Adipocyte (in vitro differentiated cells): ENCODE measurements at places on chromosomes 12 and 14.

GRCh38 chr12:74889563-74890236, 319.9 kb downstream of the KCNC2 start:
- peak; percentile 16 for DNase-seq

DNA sequence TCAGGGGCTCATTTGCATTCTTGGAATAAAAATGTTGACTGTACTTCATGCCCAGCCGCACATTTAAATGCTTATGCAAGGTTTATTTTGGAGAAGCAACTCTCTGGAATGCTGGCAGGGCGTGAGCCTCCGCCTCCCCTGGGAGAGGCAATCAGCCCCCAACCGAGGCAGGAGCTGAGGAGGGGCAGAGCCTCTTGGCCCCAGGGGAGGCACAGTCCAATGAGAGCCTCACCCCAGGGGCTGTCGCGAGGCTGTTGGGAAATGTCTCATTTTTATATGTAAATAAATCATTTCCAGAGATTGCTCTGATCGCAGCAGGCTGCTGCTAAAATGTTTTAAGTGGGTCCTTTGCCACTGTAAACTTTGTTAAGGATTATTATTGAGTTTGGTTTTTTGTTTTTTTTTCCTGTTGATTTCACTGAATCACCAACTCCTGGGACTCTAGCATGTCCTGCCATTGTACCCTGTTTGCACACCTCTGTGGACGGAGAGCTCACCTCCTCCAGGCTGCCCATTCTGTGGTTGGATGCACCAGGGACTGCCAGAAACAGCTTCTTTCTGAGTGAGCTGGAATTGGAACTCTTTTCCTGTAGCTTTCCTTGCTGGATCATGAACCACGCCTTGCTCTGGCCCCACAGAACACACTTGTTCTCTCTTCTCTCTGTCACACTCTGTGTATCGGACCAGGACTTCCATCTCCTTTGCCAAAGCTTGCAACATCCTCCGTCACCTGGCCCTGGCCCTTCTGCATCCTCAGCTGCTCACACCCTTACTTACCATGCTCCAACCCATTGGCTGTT, 46.9 kb upstream of the FAM181A start:
- peak; percentile 81 for DNase-seq

- no peak for DNase-seq
Observed at GRCh38 chr14:78075033-78075432, 95.1 kb upstream of the NRXN3 start.

GRCh38 chr14:74963178-74963704, 7.8 kb upstream of the PGF start:
- DNase-seq = no peak

GRCh38 chr12:12704593-12705230, 8.7 kb upstream of the GPR19 start:
- DNase-seq = peak; percentile 95

- no peak for DNase-seq
Observed at GRCh38 chr12:28369483-28369882, 179.2 kb downstream of the CCDC91 start.

GRCh38 chr12:41436076-41436475, 248.0 kb downstream of the PDZRN4 start:
- no peak for DNase-seq

DNA sequence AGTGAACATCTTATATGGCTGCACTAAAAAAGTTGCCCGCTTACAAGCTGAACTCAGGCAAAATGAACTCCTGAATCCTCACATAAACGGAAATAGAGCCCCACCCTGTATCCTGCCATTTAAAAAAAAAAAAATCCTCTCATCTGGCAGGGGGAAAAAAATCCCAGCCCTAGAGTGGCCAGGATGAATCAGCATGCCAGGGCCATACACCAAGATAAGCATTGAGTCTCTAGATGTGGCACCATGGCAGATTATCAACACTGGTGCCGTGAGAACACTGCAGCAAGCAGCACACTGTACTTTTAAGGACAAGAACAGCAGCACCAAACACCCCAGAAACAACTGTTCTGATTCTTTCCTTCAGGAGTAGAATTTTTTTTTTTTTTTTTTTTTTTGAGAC, 65.5 kb downstream of the RASSF3 start:
- DNase-seq = peak; percentile 34

GRCh38 chr12:1908758-1909157, 9.7 kb downstream of the CACNA2D4 start:
- DNase-seq = no peak

- DNase-seq = no peak
Observed at GRCh38 chr14:89325299-89325883, 91.6 kb downstream of the FOXN3 start.

- DNase-seq = peak; percentile 22
Observed at GRCh38 chr12:128991716-128992115, 138.4 kb downstream of the GLT1D1 start.
